NCI-H1092 (cell line): ENCODE measurements at places on chromosomes 5 and 9.

DNA sequence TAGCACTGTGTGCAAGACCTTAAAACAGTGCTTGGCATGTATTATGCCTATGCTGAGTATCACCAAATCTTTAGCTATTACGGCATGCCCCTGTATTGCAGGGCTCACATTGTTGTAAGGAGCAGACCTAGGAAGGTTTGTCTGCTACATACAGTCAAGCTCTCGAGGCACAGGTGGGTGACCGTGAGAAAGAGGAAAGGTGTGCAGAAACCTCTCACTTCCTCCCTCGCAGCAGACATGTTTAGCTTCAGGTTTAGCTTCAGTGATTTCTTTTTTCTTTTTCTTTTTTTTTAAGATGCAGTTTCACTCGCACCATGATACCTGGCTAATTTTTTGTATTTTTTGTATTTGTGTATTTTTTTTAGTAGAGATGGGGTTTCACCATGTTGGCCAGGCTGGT is 275.8 kb upstream of the RIOK2 start:
- no peak for DNase-seq

- no peak for DNase-seq
These were observed 1.0 kb downstream of the FPGS start for GRCh38 chr9:127803507-127804352.

- DNase-seq = no peak
These were observed 148.1 kb downstream of the EBF1 start for GRCh38 chr5:158951436-158952247.

- DNase-seq = peak; percentile 79
These were observed 2.7 kb upstream of the ANXA2R start for GRCh38 chr5:43042626-43043399.

GRCh38 chr5:93193431-93194347 is 387.3 kb downstream of the NR2F1-AS1 start:
- no peak for DNase-seq

GRCh38 chr9:70222354-70222753 is 36.4 kb upstream of the SMC5 start:
- DNase-seq = no peak

GRCh38 chr5:175750511-175750931 is 92.7 kb downstream of the HRH2 start:
- DNase-seq = no peak

- peak; percentile 17 for DNase-seq
These were observed 38.4 kb downstream of the EGR1 start for GRCh38 chr5:138503487-138504270.

- DNase-seq = no peak
These were observed at the start of gene PCDHAC1 for GRCh38 chr5:140925806-140926442. Gene PCDHAC1 (plus strand): TSS chr5:140926299. CDS start chr5:140926893, 594 bp downstream.

- no peak for DNase-seq
These were observed 101.9 kb downstream of the NFIB start for GRCh38 chr9:14212077-14212476.

DNA sequence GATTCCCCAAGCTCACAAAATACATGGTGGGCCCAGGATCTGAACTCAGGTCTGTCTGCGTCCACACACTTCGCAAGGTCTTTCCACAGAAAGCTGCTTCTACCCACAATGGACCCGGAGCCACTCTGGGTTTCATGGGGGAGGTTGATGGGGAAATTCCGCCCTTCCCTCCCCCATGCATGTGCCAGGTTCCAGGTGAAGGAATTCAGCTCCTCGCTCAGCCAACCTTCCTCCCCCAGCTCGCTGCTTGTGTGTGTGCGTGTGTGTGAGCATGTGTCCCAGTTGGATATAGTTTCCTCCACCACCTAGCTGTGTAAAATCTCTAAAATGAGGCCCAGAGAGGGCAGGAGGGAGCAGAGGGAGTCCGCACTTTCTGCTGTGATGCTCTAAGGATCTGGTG is 1.0 kb downstream of the PTGS1 start:
- no peak for DNase-seq

DNA sequence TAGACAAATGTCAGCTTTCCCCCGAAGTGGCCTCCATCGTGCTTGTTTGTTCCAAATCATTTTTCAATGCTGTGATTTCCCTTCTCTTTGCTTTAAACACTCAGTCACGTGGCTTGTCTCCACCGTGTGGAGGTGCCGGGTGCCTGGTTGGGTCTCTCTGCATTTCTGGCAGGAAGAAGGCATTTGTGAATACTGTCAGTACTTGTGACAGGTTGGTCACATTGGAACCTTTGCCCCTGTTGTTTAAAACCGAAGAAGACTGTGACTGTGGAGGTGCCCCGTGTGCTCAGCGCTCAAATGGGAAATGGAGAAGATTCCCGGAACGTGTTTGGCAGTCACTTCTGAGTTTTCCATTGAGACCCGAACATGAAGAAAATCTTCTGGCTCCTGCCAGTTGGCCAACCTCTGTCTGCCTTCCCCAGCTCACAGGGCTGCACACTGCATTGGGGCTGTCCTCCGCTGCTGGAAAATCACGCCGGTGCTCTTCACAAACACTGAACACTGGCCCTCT is 74.6 kb downstream of the LMNB1 start:
- DNase-seq = no peak

- no peak for DNase-seq
These were observed 84.3 kb downstream of the GDNF start for GRCh38 chr5:37755581-37755980.

- DNase-seq = peak; percentile 18
These were observed 43.8 kb downstream of the ACTL7B start for GRCh38 chr9:108811944-108812343.

DNA sequence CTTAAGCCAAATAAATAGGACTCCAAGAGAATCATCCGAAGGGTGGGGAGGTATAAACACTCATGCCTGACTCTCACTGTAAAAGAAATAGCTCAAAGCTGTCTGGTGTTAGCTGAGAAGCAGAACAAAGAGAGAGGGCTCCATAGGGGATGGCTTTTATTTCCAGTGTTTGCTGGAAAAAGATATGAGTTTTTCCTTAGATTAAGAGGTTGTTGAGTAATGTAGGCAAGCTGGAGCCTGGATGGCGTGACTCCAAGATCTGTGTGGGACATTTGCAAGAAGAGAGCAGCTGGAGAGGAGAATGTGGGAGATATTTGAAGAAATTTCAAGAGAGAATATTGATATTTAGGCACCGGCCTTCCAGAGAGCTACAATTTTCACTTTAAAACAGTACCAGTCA is 793.7 kb upstream of the RGMB start:
- no peak for DNase-seq

- no peak for DNase-seq
These were observed 34.5 kb downstream of the TRIO start for GRCh38 chr5:14177634-14178033.

- no peak for DNase-seq
These were observed 134.6 kb downstream of the RAB3C start for GRCh38 chr5:58717303-58718007.

- no peak for DNase-seq
These were observed 17.2 kb downstream of the CENPP start for GRCh38 chr9:92342825-92343488.

GRCh38 chr9:114434878-114435311 is 47.1 kb upstream of the AKNA start:
- peak; percentile 34 for DNase-seq
